CD4-positive, alpha-beta T cell treated with Interleukin-2 at 100 ng/mL for 4 hours (primary cell): ENCODE measurements at places on chromosomes 2 and 18.

DNA sequence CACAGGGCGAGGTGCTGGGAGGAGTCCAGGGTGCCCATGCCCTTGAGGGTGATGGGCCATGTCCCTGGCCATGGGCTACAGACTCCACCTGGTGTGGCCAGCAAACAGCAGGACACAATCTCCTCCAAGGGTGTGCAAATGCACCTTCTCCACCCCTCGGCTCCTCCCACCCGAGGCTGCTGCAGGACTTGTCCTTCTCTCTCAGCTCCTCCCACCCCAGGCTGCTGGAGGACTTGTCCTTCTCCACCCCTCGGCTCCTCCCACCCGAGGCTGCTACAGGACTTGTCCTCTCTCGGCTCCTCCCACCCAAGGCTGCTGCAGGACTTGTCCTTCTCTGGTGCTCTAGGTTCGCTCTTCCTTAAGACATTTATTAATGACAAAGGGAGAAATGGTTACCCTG lies 57.3 kb upstream of the SNTG2 start:
- DNase-seq, result no peak

- no peak for DNase-seq
These were observed 23.6 kb upstream of the CATIP start for GRCh38 chr2:218332920-218333645.

GRCh38 chr2:28748176-28748575 lies 3.5 kb upstream of the PPP1CB start:
- DNase-seq, result peak; percentile 24

DNA sequence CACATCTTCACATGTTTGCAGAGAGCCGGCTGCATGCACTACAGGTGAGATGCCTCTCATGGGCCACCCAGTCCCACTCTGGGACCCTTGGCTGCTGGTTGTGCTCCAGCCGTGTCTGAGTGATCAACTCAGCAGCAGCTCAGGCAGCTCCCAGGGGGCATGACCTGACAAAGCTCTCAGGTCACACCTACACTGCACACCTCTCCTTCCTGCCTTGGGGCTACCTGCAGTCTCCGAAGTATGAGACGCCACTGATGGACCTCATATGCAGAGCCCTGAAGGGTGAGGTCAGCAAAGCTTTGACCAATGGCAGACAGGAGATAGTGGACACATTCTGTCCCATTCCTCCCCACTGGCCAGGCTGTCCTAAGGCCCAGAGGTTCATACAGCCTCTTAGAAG lies 51.4 kb downstream of the LBH start:
- no peak for DNase-seq

DNA sequence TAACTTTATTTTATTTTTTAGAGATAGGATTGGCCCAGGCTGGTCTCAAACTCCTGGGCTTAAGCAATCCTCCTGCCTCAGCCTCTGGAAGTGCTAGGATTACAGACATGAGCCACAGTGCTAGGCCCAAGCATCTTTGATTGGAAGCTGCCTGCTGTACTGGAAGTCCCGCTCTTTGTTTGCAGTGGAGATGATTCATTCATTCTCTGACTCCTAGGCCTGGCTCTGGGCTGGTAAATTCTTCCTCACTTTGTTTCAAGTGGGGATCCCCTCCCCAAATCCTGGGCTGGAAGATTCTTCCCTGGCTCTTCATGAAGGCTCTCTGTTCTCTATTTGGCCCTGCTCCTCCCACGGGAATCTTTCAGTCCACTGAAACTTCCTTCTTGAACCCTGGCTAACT lies 81.9 kb downstream of the NEURL3 start:
- DNase-seq, result no peak

DNA sequence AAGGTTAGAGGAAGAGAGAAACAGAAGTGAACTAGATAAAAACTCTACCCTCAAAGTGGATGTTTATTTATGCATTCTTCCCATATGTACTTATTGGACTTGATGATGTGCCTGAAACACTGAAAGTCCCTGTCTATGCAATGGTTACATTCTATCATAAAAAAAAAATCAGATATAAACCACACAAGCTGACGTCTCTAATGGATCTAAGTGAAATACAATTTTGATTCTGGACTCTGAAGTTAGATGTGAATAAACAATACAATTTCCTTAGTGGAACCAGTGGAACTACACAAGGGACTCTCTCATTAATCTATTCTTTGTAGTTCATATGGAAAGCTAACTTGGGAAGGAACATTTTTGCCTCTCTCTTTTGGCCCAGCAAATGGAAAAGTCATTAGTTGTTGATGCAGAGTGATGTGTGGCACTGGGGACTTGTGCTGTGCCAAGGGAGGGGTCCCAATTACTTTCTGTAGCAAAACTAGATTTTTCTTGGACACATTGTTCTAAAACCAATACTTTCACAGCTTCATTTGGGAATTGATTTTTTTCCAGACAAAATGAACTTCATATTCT lies 376.8 kb downstream of the TRIB2 start:
- DNase-seq, result no peak

- no peak for DNase-seq
These were observed 19.2 kb downstream of the SH3RF3 start for GRCh38 chr2:109148117-109148746.

GRCh38 chr2:8539743-8540551 lies 141.9 kb upstream of the ID2 start:
- DNase-seq, result no peak

DNA sequence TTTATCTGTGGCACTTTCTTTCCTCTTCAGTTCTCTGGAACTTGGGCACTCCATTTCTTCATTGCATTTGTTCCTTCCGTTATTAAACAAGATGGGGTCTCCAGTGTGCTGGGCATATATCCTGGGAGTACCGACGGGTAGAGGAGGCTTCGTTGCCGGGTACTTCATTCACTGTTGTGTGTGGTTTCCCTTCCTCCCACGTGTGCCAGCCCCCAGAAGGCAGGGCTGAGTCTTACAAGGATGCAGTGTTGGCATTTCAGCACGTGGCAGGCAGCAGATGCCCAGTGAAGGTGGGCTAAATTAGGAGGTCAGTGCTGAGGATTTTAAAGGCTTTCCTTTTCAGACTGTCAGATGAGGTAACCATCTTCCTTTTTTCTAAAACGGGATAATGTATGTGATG lies 58.6 kb downstream of the MGAT5 start:
- DNase-seq, result no peak

- no peak for DNase-seq
These were observed 319.0 kb upstream of the CHAC2 start for GRCh38 chr2:53448591-53448990.

DNA sequence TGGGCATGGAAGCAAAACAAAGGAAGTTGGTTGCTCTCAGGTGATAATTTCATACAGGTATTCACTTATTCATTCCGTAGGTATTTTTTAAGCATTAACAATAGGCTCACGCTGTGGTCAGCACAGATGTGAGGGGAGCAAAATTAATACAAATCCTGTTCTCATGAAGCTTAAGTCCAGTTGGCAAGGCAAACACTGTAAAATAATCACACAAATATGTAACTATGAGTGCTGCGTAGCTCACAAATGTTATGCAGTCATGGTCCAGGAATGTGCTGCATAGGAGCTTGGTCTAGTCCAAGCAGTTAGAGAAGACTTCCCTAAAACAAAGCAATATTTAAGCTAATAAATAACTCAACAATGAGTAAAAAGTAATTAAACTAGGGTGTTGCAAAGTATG lies 23.9 kb downstream of the SP5 start:
- DNase-seq, result no peak

- DNase-seq, result no peak
These were observed 212.4 kb downstream of the ANAPC1 start for GRCh38 chr2:111671426-111672150.

GRCh38 chr2:65381607-65382051 lies 50.8 kb downstream of the SPRED2 start:
- no peak for DNase-seq

GRCh38 chr2:110101280-110101844 lies 14.3 kb downstream of the MALL start:
- no peak for DNase-seq

GRCh38 chr2:224111576-224111975 lies 72.5 kb upstream of the SERPINE2 start:
- DNase-seq, result no peak

DNA sequence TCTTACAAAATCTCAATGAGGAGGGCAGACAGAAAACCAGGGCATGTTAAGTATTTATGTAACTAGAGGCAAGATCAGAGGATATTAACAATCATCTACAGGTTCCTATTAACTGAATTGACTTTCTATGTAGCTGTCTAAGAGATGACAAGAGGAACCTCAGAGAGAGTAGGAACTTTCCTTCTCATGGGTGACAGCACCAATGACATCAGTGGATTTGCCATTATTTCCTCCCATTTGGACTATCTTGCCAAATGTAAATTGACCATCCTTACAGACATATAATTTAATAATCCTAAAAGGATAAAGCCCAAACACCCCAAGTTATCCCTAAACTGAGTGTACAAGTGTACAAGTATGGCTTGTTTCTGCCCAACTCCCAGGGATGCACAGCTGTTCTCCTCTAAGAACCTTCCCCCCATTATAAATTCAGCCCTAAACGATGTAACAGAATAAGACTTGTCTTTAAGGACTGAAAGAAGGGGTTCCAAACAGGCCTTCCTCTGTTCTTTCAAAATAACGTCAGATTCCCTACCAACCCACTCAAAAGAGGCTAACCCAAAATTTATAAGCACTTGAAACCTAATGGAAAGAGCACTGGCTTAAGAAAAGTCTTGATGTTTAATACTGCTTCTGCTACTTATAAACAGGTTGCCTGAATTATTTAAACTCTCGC lies 73.4 kb upstream of the CHAC2 start:
- no peak for DNase-seq

DNA sequence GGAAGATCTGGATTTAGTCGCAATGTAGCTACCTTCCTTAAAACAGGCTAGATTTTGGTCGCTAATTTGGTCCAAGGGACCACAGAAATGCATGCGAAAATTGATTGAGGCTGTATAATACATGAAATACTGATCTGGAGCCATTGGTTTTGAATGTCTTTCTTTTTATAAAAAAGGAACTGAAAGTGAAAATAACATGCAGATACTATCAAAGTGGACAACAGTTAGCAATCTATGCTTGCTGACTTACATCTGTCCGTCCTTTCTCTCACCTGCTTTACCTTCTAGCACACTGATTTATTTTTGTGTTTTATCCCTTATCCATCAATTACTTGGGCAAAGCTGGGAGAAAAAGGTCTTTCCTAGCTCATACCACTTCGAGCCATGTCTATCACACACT lies 1459.8 kb upstream of the ACVR2A start:
- no peak for DNase-seq

DNA sequence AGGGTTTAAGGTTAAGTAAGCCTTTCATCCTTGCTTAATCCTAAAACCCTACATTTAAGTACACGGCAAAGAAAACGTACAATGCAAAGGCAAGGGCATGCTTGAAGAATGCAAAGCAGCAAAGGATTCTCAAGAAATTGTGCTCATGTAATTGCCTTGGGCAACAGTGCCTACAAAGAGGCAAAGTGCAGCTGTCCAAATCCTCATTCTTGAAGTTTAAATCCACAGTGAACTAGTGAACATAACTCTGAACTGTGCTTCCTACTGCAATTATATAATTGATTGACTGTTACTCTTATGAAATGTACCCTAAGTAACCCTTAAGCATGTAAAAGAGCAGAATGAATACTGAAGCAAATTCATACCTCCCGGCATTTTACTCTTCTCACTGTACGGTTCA lies 85.4 kb downstream of the MAP3K20 start:
- DNase-seq, result no peak

DNA sequence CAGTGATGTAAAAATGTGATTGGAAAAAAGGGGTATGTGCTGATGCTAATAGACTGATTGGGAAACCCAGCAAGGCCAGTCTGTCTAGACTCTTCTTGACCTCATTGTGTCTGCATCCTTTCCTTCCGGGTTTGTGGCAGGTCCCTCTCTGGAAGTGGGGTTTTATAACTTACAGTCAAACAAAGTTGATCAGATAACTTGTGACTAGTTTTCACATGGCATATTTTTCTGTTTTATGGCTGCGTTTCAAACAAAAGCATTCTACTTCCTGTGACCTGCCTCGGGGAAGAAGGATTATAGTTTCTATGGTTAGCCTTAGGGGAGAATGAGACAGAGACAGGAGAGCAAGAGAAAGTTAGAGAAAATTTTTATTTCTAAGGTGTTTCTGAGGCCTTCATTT lies 188.7 kb upstream of the HNMT start:
- no peak for DNase-seq

DNA sequence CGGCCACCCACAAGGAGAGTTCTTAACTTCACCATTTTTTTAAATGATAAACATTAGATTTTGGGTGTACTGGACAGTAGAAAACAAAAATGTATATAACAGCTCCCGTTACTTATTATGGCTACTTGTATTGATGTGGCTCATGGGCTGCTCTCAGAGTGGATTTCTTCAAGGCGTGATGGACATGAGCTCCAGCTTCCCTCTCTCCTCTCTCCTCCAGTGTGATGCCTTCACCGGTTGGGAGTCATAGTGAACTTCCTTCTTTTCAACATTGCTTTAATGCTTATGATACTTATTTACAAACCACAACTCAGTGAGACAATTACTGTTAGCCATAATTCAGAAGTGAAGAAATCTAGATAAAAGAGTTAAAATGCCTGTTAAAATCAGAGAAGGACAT lies 515.2 kb downstream of the RNF144A start:
- DNase-seq, result no peak

DNA sequence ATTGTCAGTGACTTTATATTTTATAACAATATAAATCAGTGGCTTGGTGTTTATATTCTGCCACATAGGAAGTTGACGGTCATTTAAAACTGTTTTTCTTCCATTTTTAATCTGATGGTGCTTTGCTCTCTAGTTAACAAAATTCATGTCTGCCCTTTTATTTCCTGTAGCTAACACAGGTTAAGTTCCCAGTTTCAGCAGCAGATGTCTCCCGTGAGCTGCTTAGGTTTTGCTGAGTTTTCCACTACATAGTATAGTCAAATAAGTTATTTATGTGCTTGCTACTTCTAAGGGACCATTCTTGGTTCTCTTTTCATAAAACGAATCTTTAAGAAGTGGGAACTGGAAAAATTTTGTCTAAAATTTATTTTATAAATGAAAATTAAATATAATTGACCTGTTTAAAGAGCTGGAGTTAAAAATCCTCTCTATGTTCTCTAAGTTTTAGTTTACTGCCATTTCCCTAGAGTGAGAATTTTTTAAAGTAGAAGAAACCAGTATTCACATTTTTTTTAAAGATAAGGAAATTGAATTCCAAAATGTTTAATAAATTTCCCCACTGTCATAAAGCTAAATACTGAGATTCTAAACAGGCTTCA lies 20.6 kb downstream of the HTR2B start:
- peak; percentile 52 for DNase-seq

GRCh38 chr18:54780285-54780861 lies 47.9 kb upstream of the RAB27B start:
- DNase-seq, result no peak
